ENCODE measurements at places on chromosomes 7 and 10. TPM values are rescaled to one million over a fixed set of nuclear protein-coding genes. Genes with fewer than 3 reads are reported as not detected.

The ASAH2 gene
- 0.32 TPM for total RNA-seq

GRCh38 chr7:156580036-156580435 is 60.5 kb upstream of the RNF32 start:
- DNase-seq = no peak

The MYPN gene
- not detected for total RNA-seq

DNA sequence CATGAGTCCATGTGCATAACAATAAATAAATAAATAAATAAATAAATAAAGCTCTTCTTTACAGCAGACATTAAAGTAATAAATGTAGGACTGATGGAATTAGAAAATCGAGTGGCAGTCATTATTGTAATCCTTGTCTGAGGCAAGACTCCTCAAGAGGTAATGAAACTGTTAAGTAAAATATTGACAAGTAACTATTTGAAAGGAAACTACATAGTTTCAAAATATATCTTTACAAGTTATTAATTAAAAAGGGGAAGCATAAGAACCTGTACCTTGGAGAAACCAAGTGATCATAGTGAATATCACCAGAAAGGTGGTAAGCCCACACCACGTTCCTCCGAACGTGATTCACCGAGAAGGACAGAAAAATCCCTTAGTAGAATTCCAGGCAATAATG is 285.6 kb upstream of the SORCS1 start:
- DNase-seq = no peak

GRCh38 chr10:104589431-104589830 is 51.7 kb upstream of the SORCS3 start:
- no peak for DNase-seq

DNA sequence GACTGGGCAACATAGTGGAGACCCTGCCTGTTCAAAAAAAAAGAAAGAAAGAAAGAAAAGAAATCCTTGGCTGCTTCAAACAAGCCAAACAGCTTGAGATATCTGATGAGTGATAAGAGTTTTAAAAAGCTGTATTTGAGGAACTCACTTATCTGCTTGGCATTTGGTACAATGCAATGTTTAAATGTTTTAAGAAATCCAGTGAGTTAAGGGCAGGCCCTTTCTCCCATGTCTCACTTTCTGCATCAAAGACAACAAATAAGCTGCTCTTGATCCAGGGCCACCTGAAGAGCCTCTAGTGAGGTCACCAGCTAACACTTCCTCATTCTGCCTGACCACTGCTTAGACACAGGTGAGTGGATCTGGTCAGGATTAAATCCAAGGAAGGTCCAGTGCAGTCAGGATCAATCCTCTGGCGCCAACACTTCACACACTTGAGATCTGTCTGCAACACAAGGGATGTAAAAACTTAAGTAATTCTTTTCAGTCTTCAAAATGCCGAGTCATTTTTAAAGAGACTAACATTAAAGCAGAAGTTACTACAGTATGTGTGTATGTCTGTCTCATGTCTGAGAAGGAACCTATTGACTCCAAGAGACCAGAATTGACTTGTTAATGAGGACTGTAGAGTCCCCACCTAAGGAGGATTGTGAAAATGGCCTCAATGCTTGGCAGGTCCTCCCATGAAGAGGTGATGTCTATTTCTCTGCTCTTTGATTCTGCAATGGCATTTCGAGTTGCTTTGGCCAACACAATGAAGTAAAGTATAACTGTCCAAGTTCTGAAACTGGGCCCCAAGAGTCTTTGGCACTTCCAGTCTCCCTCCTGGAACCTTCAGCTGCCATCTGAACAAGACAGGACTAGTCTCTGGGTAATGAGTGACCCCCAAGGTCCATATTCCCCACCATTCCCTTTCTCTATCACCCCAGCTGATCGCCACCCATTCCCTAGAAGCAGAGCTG is 43.1 kb downstream of the CREB3L2 start:
- no peak for DNase-seq

- DNase-seq = no peak
These were observed 10.7 kb downstream of the SPAM1 start for GRCh38 chr7:123935436-123936381.

- no peak for DNase-seq
These were observed 54.3 kb upstream of the PDGFA start for GRCh38 chr7:573933-574381.

Data from esophagus squamous epithelium (tissue), 5 donors.